ENCODE measurements at places on chromosomes 4 and X. TPM values are rescaled to one million over a fixed set of nuclear protein-coding genes. Genes with fewer than 3 reads are reported as not detected.

The UTP14A gene
- total RNA-seq = 4.5 TPM

GRCh38 chrX:11304829-11305228 lies 11.6 kb downstream of the AMELX start:
- no peak overlapping the region for H3K27ac ChIP-seq
- no peaks in the 10 kb centered on the region for H3K4me1 ChIP-seq
- H3K4me3 ChIP-seq = no peak overlapping the region

DNA sequence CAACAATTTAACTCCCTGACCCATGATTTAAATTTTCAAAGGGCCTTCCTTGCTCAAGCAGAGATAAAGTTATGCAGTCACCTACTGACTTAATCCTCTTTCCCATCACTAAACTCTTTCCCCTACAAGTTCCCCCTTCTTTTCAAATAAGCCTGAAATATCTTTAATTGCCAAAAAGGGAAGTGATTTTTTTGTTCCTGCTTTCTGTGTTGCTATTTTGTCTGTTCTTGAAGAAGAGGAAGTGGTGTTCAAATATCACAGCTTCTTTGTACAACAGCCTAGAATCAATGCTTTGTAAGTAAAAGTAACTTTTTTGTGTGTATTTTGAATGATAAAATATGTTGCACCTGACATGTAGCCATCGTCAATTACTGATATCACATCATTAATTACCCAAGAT lies 595.9 kb downstream of the CENPC start:
- DNase-seq = no peak
- H3K27ac ChIP-seq = no peak overlapping the region
- H3K27me3 ChIP-seq = no peaks in the 10 kb centered on the region
- no peaks in the 10 kb centered on the region for H3K4me1 ChIP-seq

DNA sequence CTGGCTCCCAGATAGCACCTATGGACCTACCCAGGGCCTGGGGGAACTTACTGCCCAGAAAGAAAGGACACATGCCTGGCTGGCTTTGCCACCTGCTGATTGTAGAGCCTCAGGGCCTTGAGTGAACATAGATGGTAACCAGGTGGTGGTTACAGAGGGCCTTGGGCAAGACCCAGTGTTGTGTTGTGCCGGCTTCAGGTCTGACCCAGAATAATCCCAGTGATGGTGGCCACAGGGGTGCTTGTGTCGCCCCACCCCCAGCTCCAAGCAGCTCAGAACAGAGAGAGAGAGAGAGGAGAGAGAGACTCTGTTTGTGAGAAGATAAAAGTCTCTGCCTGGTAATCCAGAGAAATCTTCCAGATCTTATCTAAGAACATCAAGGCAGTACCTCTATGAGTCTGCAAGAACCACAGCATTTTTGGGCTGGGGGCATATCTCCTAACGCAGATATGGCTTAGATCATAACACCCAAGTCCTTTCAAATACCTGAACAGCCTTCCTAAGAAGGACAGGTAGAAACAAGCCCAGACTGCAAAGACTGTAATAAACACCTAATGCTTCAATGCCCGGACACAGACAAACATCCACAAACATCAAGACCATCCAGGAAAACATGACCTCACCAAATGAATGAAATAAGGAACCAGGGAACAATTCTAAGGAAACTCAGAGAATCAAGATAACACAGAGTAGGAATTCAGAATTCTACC lies 16.3 kb upstream of the RP2 start:
- no peaks in the 10 kb centered on the region for H3K36me3 ChIP-seq
- DNase-seq = no peak
- H3K27me3 ChIP-seq = no peaks in the 10 kb centered on the region
- H3K27ac ChIP-seq = no peak overlapping the region

DNA sequence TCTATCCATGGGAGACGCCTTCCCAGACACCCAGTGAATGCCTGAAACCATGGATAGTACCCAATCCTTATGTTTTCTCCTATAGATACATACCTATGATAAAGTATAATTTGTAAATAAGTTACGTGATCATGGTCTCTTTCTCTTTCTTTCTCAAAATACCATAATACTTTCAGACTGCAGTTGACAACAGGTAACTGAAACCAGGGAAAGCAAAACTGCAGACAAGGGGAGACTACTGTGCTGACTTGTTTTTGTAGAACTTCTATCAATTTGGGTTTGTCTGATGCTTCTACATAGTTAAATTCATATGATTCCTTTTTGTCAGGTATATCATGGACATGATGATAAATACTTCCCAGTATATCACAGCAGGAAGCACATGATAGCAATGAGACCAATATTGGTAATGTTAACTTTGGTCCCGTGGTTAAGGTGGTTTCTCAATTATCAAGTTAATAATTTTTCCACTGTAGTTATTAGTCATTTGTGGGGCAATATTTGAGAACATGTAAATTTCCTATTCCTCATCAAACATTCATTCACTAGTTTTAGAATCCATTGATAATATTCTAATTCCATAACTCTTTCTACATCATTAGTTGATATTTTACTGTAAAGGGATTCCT lies 298.0 kb upstream of the TET2 start:
- no peaks in the 10 kb centered on the region for H3K4me1 ChIP-seq
- H3K36me3 ChIP-seq = no peaks in the 10 kb centered on the region
- no peaks in the 10 kb centered on the region for H3K27me3 ChIP-seq
- DNase-seq = no peak
- H3K4me3 ChIP-seq = no peak overlapping the region

DNA sequence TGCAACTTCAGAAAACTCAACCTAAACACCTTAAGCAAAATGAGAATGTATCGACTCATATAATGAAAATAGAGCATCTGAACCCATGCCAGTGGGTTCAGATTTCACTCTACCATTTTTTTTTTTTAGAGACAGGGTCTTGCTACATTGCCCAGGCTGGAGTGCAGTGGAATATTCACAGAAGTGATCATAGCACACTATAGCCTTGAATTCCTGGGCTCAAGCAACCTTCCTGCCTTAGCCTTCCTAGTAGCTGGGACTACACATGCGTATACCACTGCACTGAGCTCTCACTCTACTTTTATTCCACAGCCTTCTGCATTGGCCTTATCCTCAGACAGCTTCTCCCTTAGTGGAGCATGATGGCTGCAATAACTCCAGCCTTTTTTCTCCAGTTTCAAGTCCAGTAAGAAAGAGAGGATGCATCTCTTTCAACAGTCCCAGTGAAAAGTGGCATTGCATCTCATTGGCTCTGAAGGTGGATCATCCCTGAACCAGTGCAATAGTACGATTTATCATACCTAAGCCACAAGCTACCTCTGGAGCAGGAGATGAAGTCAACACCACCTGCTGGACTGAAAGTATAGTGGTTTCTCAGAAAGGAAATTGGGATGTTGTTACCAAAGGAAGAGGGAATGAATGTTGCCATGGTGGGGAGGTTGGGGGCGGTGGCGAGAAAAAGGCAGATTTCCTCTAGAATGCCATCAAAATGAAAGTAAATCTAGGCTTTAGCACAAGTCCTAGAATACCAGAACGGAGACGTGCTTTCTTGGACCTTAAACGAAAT lies 2.0 kb upstream of the SOD3 start:
- H3K4me1 ChIP-seq = peaks cover 19% of the 10 kb centered on the region
- H3K27me3 ChIP-seq = no peaks in the 10 kb centered on the region
- no peaks in the 10 kb centered on the region for H3K36me3 ChIP-seq
- DNase-seq = no peak
- H3K4me3 ChIP-seq = no peak overlapping the region

DNA sequence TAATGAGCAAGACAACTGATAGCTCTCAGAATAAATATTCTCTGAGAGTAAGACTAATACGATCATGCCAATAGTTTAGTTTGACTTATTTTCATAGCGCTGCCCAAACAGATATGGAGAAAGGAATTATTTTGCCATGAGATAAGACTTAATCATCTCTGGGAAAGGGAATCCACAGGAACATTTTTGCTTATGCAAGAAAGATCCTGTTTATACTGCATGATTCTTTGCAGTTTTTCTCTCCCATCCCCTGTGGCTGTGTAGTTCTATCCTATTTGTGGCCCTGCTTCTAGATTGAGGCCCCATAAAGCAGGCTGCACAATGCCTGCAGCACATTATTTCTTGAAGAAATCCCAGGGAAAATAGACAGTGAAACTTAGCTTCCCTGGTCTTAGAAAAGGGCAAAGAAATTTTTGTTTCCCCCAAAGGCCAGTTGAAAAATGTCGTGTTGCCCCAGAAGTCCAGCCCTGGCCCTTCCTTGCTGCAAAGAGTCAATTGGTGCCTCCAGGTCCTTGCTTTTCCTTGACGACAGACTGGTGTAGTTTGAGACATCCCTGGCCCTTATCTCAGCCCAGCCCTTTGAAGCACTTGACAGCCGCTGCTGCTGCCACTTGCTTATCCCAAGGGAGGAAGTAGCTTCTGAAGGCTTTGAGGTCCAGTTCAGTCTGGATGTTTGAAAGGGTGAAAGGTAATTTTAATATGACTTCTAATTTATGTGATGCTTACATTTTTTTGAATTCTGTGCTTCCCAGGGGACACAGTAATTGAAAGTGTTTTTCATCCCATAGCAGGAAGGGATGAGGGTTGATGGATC lies 45.0 kb upstream of the SH3RF1 start:
- H3K4me1 ChIP-seq = peaks cover 5% of the 10 kb centered on the region
- H3K36me3 ChIP-seq = no peaks in the 10 kb centered on the region

- no peaks in the 10 kb centered on the region for H3K36me3 ChIP-seq
- H3K27ac ChIP-seq = no peak overlapping the region
- no peak overlapping the region for H3K4me3 ChIP-seq
- no peak for DNase-seq
These were observed 186.2 kb upstream of the TBL1X start for GRCh38 chrX:9278475-9279233.

The SMIM10 gene
- total RNA-seq = 58.4 TPM

DNA sequence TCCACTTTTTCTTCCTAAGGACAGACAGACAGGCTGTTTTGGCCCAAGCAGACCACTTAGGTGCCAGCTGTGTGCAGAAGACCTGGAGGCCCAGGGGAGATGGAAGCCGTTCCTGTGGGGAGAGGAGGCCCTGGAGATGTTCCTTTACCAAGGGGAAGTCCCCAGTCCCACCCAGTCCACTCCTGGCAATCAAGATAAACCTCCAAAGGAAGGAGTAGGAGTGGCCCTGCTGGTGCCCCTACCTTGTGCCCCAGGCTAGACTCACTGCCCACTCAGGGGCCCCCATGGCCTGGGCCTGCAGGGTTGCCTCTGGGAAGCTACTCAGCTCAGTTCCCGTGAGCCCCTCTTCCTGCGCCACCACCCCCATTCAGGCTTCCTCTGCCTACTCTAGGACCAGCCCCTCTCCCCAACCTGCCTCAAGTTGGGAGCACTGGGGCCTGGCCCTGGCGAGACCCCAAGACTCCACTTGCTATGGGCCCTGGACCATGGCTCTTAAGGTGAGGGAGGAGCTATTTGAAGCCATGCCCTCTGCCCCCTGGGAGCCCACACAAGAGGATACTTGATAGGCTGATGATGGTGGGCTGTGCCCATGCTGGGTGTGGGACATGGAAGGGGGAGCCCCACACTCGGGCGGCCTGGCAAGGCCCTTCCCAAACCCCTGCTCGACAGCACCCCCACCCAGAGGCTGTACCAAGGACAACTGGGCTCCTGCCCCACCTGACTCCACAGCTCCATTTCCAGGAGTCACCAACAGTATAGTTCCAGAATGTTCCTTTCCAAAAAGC lies 24.8 kb upstream of the RNF4 start:
- no peaks in the 10 kb centered on the region for H3K4me1 ChIP-seq
- H3K27ac ChIP-seq = no peak overlapping the region
- no peak overlapping the region for H3K4me3 ChIP-seq
- DNase-seq = no peak

GRCh38 chr4:39134683-39135306 lies 47.5 kb upstream of the WDR19 start:
- no peaks in the 10 kb centered on the region for H3K36me3 ChIP-seq
- no peak overlapping the region for H3K4me3 ChIP-seq
- H3K27ac ChIP-seq = no peak overlapping the region
- peaks cover 4% of the 10 kb centered on the region for H3K4me1 ChIP-seq

- DNase-seq = no peak
- no peaks in the 10 kb centered on the region for H3K36me3 ChIP-seq
- H3K27ac ChIP-seq = no peak overlapping the region
These were observed 34.2 kb downstream of the CCDC158 start for GRCh38 chr4:76386566-76387305.

The CTAG1B gene
- 18.0 TPM for total RNA-seq

All from testis (tissue), 5 donors.